GF-D8 (cell line): ENCODE measurements at places on chromosomes 6 and 20.
A peak's percentile ranks its signal among the peaks of the same experiment; 100 is the strongest.

DNA sequence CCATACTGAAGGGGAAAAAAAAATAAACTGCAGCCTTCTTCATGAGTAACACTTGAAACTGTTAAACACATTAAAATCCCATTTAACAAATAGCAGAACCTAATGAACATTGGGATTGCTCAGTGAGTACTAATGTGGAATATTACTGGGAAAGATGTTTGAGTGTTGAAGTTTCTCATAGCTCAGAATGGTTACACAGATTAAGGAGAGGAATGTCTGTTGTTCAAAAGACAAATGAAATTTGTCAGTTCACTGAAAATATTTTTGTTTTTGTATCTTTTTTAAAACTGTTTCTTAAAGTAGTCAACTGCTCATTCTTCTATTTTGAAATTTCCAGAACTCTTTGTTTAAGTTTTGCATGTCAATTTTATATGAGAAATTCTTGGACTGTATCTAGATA is 374.3 kb downstream of the LAMA2 start:
- DNase-seq, result no peak

DNA sequence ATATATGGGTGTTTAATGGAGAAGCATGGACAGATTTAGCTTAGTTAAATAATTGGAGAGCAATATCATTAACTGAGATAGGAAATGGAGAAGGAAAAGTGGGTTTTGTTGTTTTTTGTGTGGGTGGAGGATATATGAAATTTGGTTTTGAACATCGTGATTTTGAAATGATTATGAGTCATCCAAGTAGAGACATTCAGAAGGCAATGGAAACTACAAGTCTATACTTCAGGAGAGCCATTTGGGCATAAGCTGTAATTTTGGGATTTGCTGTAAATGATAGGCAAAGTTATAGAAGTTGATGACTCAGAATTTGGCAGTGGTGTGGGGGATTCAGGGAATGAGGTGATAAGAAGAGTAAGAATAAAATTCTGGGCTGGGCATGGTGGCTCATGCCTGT is 27.4 kb upstream of the FAM135A start:
- DNase-seq, result no peak

DNA sequence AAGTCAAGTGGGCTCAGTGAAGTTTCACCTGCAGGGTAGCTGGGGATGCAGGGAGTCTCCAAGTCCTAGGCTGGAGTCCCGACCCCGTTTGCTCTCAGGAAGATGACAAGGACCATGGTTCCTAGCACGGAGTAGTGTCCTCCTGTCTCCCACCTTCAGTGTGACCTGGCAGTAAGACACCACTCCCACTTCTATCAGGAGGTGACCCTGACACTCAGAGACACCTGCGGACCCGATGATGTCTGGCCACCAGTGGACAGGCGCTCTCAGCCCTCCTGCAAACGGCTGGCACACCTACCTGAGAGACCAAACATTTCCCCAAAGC is 1.1 kb downstream of the SOD2 start:
- DNase-seq, result no peak

DNA sequence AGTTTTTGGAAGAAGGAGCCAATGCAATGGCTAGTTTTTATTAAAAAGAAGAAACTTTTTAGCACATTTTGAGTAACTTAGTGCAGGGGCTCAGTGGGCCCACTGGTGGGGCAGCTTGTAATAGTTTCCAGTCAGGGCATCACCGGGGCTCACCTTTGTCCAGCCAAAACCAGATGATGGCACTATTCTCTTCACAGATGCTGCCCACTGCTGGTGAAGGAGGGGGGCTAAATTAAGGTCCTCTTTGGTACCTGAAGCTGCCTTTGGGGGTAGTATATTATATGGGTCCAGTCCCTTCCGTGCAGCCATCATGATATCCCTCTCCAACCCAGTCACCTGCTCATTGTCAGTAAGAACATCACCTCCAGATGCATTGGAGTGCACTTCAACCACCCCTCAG is 182.9 kb downstream of the PDE7B start:
- no peak for DNase-seq

GRCh38 chr20:6708010-6708409 is 59.5 kb upstream of the BMP2 start:
- DNase-seq, result no peak

DNA sequence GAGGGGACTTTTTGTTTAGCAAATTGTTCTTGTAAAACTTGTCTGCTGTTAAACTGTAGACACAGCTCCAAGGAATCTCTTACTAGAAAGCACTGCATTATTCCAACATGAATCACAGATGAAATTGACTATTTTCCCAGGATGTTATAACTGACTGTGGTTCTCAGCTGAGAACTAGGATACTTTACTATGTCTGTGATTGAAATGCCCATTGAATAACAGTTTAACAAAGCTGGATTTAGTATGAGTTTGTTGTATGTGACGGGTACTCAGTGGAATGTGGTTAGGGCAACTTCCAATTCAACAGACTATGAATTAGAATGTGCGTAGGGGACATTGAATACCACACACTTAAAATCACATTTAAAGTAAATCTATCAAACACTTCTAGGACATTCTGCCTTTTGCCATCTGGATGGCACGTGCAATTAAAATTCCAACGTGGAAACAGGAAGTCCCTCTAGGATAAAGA is 193.4 kb upstream of the PREP start:
- no peak for DNase-seq

DNA sequence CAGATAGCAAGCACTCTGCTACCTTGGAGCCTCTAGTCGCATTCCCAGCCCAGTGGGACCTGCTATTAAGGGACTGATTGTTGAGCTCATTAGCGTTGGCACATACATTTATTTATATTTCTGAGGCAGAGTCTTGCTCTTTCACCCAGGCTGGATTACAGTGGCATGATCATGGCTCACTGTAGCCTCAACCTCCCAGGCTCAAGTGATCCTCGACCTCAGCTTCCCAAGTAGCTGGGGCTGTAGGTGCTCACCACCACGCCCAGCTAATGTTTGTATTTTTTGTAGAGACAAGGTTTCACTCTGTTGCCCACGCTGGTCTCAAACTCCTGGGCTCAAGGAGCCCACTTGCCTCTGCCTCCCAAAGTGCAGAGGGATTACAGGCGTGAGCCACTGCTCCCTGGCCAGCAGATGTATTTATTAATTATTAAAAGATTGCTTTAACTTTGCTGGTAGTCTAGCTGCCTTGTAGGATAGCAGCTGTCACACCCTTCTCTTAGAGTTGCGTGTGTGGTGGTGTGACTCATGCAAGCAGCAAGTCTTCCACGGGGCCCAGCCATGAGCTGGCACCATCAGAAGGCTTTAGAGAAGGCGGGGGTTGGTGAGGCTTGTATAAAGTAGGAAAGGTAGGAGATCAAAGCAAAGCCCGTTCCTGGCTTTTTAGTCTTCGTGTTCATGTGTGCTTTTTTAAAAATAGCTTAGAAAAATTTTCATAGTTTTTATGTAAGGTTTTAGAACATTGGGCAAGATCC is 16.5 kb downstream of the ACTR5 start:
- DNase-seq, result no peak

- DNase-seq, result no peak
Measured at GRCh38 chr20:11143481-11143880, 469.7 kb upstream of the JAG1 start.

GRCh38 chr6:34182751-34183531 is 37.1 kb upstream of the GRM4 start:
- DNase-seq, result peak; percentile 86

GRCh38 chr20:53510704-53511103 is 82.9 kb downstream of the ZNF217 start:
- no peak for DNase-seq

- no peak for DNase-seq
Measured at GRCh38 chr6:126941751-126942150, 176.7 kb upstream of the RSPO3 start.

DNA sequence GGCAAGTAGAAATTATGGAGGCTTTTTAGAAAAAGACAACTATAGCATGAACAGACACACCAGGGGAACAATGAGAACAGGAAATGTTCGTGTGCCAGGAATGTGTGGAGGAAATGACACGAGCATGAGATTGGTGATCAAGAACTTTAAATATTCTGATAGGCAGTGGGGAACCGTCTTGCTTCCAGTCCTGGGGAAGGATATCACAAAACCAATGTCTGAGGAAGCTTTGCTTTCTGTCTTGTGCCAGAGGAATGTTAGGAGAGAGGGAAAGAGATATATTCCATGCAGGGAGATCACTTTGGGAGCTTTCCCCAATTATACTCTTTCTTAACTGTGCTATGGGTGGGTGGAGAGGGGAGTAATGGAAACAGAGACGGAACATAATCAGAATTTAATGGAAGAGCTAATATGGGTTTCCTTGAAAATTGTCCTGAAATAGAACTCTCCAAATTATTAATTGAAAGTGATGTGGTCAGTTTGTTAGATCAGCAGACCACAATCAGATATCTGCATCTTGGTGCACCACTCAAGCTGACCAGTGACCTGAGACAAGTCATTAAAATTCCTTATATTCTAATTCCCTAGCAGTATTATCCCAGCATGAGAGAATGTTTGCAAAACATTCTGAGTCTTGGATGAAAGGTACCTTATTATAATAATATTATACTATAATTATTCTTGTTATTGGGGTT is 178.2 kb downstream of the SOX4 start:
- DNase-seq, result no peak

DNA sequence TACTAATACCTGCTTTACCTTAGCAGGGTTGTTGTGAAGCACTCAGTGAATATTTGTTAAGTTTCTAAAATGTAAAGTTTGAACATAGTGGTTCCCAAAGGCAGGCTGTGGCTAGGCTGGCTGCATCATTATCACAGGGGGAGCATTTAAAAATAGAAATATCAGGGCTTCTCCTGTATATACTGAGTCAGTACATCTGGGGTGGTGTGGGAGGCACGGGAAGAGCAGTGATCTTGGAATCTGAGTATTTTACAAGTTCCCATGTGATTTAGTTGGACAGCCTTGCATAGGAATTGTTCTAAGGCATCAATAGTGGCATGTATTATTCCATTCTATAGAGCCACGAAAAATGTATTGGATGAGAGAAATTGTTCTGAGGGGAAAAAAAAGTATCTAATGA is 8.0 kb downstream of the CDC5L start:
- DNase-seq, result no peak

DNA sequence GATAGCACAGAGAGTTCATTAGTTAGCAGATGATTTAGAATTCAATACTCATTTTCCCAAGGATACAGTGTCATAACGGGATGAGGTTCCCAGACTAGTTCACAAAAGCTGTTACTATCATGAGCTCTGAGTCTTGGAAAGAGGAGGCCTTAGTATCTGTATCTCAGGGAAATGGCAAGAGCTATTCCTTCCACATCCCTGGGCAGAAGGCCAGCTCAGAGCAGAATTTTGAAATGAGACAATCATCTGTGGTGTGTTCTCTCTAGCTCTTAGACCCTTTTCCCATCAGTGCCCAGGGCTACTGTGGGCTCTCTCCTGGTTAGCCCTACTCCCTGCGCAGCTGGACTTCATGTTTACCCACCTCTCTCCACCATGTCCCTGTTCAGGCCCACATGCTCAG is 64.5 kb downstream of the JAG1 start:
- no peak for DNase-seq

- DNase-seq, result no peak
Measured at GRCh38 chr6:55320696-55321086, 6.6 kb upstream of the GFRAL start.

DNA sequence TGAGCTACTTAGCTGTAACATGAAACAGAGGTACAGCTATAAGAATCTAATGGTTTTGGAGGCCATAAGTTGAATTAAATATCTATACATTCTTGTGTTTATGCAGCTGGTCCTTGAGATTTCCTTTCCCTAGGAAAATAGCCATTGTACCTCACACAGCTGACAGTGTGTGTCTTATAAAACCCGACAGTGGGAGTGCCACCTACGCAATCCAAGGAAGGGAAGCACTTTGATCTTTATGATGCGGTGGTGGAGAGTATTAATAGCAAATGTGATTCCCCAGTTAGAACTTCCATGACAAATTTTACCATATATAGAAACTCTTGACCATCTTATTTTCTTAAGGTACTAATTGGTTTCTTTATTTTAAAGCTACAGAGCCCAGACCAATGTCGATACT is 149.5 kb downstream of the TMEM200A start:
- no peak for DNase-seq

DNA sequence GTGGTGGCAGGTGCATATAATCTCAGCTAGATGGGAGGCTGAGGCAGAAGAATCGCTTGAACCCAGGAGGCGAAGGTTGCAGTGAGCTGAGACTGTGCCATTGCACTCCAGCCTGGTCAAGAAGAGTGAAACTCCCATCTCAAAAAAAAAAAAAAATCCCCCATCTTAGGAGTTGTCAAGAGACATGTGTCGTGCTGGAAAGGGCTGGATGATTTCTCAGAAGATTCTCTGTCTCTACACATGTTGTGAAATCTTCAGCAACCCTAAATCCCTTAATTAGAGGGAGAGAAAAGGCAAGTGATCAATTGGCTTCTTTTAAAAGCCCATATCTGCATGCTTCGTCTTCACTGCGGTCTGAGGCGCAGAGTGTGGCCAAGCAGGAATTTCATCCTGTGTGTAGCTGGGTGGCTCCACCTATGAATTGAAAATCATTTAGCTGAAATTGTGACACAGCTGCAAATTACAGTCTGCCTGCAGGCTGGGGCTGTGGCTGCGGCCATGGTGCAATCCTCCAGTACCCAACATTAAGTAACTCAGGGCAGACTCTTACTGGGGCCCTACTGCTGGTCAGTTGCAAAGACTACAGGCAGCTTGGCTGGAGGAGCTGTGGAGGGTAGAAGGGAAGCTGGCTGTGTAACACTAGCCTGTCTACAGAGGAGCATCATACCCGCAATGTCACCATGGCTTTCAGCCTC is 3.2 kb upstream of the TGM3 start:
- DNase-seq, result peak; percentile 95

DNA sequence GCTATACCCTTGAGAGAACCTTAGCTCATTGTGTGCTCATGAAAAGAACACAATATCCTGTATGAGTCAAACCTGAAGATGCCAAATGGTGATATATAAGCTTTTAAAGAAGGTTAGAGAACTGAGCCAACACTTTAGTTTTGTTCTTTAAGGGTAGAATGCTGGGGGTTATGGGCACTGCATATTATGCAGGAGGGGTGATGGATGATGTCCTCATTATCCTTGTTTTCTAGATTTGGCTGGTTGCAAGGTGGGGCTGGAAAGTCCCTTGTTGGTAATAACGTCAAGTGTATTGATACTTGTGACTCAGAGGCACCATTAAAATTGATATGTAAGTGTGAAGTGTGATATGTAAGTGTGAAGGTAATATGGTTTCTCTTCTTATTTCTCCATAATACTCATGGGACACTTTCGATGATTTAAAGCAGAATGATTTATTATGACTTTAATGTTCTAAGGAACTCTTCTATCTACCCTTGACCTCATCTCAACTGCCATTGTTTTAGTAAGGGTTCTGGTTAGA is 113.7 kb upstream of the DTNBP1 start:
- no peak for DNase-seq

DNA sequence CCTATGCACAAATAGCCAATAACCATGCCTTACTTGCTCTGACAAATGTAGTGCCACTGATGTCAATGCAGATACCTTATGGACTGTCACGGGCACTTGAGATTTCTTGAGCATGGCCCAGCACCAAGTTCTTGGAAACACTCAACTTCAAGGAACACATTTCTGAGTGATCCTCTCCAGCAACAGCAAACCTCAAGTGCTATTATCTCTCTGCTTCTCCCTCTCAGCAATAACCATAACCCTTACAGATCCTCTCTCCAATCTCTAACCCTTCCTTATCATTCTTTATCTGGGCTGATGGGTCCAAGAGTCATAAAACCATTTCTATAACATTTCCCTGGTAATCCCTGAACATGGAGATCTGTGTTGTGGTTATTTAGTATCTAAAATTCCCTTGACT is 266.9 kb upstream of the STXBP5 start:
- DNase-seq, result no peak
